ENCODE measurements at places on chromosomes 4 and X. TPM values are rescaled to one million over a fixed set of nuclear protein-coding genes. Genes with fewer than 3 reads are reported as not detected.

ETDB gene
- total RNA-seq = not detected

GRID2 gene
- total RNA-seq = not detected

MND1 gene
- total RNA-seq = 12.3 TPM

VCX gene
- total RNA-seq = not detected

ATP8A1 gene
- total RNA-seq = 0.09 TPM

Data from A549 treated with Mapracorat at 1 μM for 4 hours (cell line).